ENCODE measurements at places on chromosomes 4 and X.

- DNase-seq, result no peak
Measured at GRCh38 chrX:106397788-106398538, 213.8 kb upstream of the RADX start.

DNA sequence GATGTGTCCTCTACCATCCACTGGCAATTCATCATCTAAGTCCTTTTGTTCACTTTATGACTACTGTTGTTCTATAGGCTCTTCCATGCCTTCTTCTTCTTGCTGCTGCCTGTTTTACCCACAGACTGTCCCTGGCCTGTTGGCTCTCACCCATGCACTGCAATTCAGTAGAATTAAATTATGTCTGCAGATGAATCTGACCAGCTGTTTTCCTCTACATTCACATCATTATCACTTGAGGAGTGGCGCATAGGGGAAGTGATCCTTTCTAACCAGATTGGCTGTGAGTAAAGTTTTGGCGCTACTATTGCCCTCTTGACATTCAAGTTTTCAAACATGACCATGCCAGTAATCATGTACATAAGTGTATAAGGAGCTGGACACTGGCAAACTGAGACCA lies 91.7 kb downstream of the FRMPD4 start:
- DNase-seq, result no peak

- DNase-seq, result no peak
Measured at GRCh38 chr4:68463796-68464195, 16.5 kb downstream of the TMPRSS11E start.

- DNase-seq, result no peak
Measured at GRCh38 chr4:72860766-72861165, 208.8 kb downstream of the COX18 start.

GRCh38 chr4:1295405-1296055 lies 5.8 kb downstream of the MAEA start:
- no peak for DNase-seq
